Right atrium auricular region (tissue), 2 donors: ENCODE measurements at places on chromosomes 11 and 22.

DNA sequence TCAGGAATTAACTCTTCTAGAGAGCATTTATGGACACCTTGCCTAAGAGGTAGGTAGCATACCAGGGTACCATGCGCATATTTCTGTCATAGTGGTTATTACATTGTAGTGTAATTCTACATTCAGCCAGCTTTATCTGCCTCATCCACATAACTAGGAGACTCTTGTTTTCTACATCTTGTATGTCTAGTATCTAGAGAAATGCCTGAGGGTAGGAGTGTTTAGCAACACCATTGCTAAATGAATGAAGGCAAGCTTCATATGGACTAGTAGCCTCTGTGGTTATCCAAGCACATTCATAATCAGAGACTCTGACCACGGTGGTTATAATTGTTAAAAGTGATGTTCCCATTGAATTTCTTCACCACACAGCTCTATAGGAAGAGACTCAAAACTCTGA is 107.9 kb downstream of the NTM start:
- DNase-seq, result no peak

DNA sequence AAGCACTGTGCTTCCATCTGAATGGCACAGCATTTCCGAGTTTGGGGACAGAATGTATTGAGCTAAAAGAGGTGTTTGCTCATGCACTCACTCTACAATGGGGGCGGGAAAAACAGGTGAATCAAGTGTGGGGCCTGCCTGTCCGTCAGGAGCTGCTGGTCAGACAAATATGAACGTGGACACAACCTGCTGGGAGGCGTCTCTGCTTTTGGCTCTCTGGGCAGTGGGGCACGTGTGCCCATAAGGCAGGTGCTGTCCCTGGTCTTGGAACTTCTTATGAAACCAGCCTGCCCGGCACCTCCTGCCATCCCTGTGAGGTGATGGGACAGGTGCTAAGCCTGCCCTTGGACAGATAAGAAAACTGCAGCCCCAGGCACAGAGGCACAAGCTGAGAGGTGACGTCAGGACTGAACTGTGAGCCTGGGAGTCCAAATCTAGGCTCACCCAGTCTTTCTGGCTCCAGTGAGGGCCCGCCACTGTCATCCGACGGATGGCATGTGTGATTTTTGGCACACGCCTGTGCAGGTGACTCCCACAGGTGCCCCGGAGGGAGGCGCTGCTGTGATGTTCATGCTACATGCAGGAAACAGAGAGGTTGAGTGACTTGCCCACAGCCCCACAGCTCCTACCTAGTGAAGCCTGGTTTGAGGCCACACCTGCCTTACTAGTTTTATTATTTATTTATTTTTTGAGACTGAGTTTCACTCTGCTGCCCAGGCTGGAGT is 51.6 kb downstream of the SMIM38 start:
- DNase-seq, result no peak

GRCh38 chr11:12116425-12117032 is 6.1 kb downstream of the MICAL2 start:
- no peak for DNase-seq

DNA sequence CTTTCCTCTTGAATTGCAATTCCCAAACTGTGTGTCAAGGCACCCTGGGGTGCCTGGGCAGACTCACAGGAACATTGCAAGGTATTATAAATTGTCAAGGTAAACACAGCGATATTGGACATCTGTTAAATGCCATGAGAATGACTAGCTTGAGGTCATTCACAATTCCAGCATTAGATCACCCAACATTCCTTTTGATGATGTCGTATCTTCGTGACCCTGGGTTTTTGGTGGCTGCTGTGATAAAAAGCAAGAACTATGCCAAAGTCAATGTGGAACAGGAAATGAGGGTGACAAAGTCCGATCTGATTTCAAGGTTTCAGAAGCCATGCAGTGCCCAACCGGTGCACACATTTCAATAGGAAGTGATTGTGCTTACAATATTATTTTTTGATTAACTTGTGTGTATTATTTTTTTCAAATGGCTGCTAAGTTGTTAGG is 458.4 kb downstream of the MIAT start:
- no peak for DNase-seq

- DNase-seq, result no peak
Observed at GRCh38 chr22:27317096-27317495, 484.5 kb downstream of the MN1 start.

DNA sequence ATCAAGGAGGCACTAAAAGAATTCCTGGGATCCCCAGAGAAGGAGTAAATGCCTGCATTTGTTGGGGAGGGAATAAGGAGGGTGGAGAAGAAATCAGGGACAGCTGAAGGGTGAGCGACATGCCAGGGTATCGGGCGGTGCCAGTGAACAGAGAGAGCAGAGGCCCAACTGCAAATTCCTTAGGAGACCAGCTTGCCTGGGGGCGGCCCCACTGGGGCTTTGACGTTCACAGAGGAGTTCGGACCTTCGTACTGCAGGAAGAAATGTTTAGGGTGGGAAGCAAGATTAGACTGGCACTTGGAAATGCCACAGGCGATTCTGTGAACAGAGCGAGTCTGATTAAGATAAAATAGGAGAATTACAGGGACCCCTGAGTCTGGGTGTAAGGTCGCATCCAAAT is 65.1 kb upstream of the FGF3 start:
- DNase-seq, result no peak

- no peak for DNase-seq
Observed at GRCh38 chr11:47394050-47394321, 14.4 kb upstream of the SLC39A13 start.

DNA sequence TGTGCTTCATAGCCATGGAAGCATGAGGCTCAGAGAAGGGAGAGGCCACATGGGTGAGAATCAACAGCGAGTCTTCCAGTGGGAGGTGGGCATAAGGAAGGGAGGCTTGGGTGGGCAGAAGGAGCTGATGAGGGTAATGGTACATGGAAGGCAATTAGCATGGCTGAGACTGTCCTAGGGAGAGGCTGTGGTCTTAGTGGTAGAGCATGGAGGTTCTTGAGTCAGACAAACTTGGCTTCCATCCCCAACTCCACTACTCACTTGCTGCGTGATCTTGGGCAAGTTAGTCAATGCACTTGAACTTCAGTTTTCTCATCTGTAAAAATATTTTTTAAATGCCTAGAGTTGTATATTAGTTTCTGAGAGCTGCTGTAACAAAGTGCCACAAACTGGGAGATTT is 227.2 kb upstream of the E2F8 start:
- no peak for DNase-seq

DNA sequence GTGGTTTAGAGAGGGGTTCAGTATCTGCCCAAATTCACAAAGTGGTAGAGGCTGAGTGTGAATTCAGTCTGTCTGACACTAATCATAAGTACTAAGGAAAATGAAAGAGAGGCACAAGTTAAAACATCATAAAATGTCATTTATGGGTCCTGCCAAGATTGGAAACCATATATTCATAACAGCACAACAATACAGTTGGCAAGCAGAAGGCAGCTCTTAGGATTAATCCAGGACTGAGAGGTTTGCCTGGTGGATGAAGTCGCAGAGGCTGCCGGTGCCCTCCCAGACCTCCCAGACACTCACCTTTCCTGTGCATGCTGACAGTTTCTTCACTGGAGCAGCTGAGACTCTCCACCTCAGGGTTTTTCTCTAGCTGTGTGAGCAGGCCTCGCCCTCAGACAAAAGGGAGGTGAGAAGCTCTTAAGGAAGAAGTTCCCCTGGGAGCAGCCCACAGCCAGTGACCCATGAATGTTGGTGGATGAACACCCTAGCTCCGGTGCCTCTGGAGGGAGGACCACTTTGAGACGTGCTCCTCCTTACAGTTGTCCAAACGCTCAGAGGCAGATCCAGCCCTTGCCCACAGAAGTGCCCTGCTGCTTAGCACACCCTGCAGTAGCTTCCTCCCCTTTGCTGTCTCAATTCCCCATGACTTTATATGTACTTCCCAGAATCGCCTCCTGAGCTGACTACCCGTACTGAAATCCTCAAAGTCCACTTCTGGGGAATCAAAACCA is 43.7 kb downstream of the MAML2 start:
- no peak for DNase-seq

- DNase-seq, result no peak
Observed at GRCh38 chr22:50716290-50717024, 21.5 kb upstream of the ACR start.

- no peak for DNase-seq
Observed at GRCh38 chr22:38941488-38941987, 15.9 kb upstream of the APOBEC3A start.

GRCh38 chr11:27934830-27935145 is 173.2 kb downstream of the KIF18A start:
- DNase-seq, result no peak

DNA sequence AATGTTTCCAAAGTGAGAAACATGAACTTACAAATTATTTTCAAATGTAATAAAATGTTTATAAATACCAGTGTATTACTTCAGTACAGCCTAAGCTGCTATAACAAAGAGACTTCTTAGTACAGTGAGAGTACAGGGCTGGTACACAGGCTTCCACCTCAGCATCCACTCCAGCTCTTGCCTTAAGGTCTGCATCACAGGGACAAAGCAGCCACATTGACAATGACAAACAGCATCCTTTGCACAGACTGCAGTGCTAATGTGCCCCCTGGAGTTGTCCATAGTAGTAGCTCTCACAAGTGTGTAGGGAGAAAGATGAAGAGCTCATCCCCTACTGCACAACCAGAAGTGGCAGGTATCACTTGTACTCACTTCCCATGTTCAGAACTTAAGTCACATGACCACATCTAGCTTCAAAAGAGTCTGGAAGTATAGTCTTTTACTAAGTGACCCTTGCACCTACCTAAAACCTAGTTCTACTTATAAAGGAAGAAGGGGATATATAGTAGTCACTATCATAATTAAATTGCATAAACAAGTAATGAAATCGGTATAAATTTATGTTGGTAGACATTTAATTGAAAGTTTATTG is 10.7 kb upstream of the LIPT2 start:
- no peak for DNase-seq

DNA sequence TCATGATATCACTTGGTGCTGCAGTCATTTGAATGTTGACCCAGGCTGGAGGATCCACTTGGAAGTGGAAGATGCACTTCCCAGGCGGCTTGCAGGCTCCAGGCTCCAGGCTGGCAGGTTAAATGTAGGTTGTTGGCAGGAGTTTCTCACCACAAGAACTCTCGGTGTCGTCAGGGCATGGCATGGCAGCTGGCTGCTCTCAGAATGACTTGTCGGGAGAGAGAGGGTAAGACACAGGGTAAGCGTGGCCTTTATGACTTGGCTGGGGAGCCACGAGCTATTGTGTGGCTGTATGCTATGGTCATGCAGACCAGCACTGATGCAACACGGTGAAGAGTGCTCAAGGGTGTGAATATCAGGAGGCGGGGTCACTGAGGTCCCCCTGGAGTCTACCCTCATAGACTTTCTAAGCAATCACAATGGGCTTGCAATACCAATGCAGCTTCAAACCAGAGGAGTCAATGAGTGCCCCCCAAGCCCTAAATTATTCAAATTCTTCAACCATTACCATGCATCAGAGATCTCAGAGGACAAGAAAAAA is 1027.7 kb downstream of the OPCML start:
- no peak for DNase-seq

DNA sequence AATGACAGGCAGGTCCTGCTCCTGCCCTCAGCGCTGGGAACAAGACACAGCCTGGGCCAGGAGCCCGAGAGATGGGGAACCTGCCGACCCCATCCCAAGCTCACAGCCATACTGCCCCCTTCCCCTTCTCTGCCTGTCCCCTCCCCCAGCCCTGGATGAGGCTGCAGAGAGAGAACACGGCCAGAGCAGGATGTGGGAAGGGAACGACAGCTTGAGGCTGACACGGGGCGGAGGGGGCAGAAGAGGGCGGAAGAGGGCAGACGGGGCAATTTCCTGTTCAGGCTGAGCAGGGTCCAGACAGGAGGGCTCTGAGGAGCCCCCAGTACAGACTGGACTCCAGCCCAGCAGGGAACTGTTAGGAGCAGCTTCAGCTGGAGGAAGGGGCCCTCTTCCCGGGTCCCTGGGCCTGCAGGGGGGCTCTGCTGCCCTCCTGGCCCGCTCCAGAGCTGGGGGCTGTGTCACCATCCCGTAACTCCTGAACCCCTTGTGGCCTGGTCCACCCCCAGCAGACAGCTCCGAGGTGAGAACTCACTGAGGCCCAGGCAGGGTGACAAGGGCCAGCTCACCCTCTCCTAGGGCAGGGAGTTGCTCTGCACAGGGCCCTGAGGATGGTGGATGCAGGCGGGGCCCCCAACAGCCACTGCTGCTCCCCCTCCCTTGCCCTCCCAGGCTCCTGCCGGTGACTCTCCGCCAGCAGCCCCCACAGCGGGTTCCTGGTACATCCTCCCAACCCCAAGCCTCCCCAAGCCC is 5.7 kb downstream of the CTSD start:
- no peak for DNase-seq

DNA sequence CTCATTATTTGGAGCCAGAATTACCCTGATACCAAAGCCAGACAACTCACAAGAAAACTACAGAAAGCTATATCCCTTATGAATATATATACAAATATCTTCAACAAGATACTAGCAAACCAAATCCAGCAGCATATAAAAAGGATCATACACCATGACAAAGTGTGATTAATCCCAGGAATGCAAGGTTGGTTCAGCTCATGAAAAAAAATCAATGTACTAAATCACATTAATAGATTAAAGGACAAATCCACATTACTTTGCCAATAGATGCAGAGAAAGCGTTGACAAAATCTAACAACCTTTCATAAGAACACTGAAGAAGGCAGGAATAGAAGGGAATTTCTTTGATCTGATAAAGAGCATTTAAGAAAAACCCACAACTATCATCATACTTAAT is 50.4 kb upstream of the TEAD1 start:
- DNase-seq, result no peak

GRCh38 chr11:59918987-59919589 is 19.1 kb upstream of the OOSP1 start:
- DNase-seq, result no peak

DNA sequence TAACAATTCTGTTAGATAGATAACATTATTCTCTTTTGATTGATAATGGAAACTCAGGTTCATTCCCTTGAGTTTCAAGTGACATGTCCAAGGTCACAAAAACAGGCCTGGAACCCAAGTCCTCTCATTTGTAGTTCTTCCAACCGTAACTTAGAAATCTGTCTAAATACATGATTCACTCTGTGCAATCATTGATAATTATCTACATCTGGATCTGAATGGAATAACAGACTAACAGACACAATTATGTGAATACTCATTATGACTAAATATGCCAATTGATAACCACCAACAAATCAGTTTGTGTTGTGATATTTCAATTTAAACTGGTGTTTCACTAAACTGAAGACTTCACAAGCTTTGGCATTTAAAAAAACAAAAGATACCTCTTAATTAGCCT is 71.0 kb downstream of the RBFOX2 start:
- no peak for DNase-seq

GRCh38 chr11:128718064-128718463 is 24.2 kb downstream of the FLI1 start:
- DNase-seq, result no peak
